ENCODE measurements at places on chromosomes 6 and 20. TPM values are rescaled to one million over a fixed set of nuclear protein-coding genes. Genes with fewer than 3 reads are reported as not detected.

COL12A1 gene
- total RNA-seq, result 9.0 TPM

C4A gene
- 1.6 TPM for total RNA-seq

SPATS1 gene
- total RNA-seq, result not detected

CLPSL2 gene
- not detected for total RNA-seq

SLC52A3 gene
- 0.03 TPM for total RNA-seq

DZANK1 gene
- total RNA-seq, result 1.7 TPM

PDYN gene
- total RNA-seq, result not detected

MLN gene
- not detected for total RNA-seq

NSFL1C gene
- total RNA-seq, result 66.3 TPM

DLL1 gene
- total RNA-seq, result 4.7 TPM

SLA2 gene
- total RNA-seq, result not detected

PLA2G7 gene
- not detected for total RNA-seq

SIRPD gene
- not detected for total RNA-seq

SCAF8 gene
- total RNA-seq, result 30.8 TPM

CCN5 gene
- not detected for total RNA-seq

SPEF1 gene
- total RNA-seq, result not detected

PTCHD4 gene
- total RNA-seq, result 0.38 TPM

ATP9A gene
- total RNA-seq, result 19.5 TPM

TFAP2B gene
- not detected for total RNA-seq

CRISP2 gene
- not detected for total RNA-seq

TFAP2D gene
- not detected for total RNA-seq

LZTS3 gene
- 2.7 TPM for total RNA-seq

TMEM244 gene
- total RNA-seq, result not detected

PHACTR1 gene
- 0.55 TPM for total RNA-seq

SLC26A8 gene
- not detected for total RNA-seq

KCNB1 gene
- total RNA-seq, result 0.41 TPM

AP5S1 gene
- total RNA-seq, result 22.6 TPM
